ENCODE measurements at places on chromosomes 11 and 22.

GRCh38 chr11:57072640-57073039 lies 83.9 kb downstream of the OR5AK2 start:
- H3K4me1 ChIP-seq = peaks cover 20% of the 10 kb centered on the region
- H3K36me3 ChIP-seq = no peaks in the 10 kb centered on the region
- peak overlapping the region; percentile 51 for H3K27ac ChIP-seq
- H3K27me3 ChIP-seq = no peaks in the 10 kb centered on the region

DNA sequence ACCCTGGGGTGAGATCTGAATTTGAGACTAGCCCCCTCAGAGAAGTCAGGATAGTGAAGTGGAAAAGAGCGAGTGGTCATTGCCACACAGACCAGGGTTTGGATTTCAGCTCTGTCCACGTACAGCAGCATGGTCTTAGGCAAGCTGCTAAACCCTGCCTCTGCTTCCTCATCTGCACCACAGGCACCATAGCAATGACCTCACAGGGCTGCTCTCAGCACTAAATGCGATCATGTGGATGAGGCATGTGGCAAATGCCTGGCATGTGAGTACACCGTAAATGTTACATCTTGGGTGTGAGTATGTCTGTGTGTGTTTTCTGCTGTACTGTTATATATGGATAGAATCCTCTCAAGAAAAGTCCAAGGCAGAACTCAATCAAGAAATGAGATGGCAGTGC lies 15.8 kb downstream of the NAV2 start:
- peak overlapping the region; percentile 94 for H3K27ac ChIP-seq

- H3K27ac ChIP-seq = no peak overlapping the region
- DNase-seq = no peak
- no peaks in the 10 kb centered on the region for H3K27me3 ChIP-seq
- H3K36me3 ChIP-seq = no peaks in the 10 kb centered on the region
- no peak overlapping the region for H3K4me3 ChIP-seq
Measured at GRCh38 chr11:80727315-80727714, 1286.5 kb upstream of the TENM4 start.

- H3K4me1 ChIP-seq = no peaks in the 10 kb centered on the region
- no peaks in the 10 kb centered on the region for H3K36me3 ChIP-seq
- DNase-seq = no peak
- H3K27me3 ChIP-seq = no peaks in the 10 kb centered on the region
- H3K4me3 ChIP-seq = no peak overlapping the region
- H3K27ac ChIP-seq = no peak overlapping the region
Measured at GRCh38 chr11:76880314-76880713, 19.6 kb downstream of the ACER3 start.
